ENCODE measurements at places on chromosomes 13 and 19.

- no peak for DNase-seq
Observed at GRCh38 chr19:593055-593454, 3.4 kb downstream of the HCN2 start.

- DNase-seq = no peak
Observed at GRCh38 chr19:38145623-38146022, 78.4 kb downstream of the DPF1 start.

DNA sequence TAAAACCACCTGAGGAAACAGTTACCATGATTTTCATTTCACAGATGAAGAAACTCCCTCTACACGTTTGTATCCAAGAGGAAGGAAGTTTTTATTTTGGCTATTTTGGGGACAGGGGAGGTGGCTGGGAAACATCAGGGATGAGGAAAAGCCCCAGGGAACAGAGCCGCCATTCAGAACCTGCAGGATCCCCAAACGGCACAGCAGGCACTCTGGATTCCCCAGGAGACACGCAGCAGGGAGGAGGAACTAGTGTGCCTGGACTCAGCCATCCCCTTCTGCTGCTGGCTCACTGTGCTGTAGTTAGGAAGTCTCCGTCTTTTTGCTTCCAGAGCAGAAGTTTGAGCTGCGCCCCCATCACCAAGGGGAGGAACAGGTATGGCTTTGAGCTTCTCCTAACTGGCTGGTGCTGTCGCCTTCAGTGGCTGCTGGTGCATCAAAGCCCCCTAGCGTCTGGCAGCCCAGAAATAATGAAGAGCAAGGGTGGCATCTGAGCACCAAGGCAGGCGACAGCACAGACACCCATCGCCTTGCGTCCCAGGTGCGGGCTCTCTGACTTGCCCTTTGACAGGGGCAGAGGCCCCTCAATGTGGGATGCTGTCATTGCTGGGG, 4.2 kb downstream of the NAPA start:
- no peak for DNase-seq

- DNase-seq = no peak
Observed at GRCh38 chr19:43311706-43312105, 41.8 kb upstream of the CD177 start.

- peak; percentile 24 for DNase-seq
Observed at GRCh38 chr13:21069561-21070004, 8.2 kb upstream of the LATS2 start.

DNA sequence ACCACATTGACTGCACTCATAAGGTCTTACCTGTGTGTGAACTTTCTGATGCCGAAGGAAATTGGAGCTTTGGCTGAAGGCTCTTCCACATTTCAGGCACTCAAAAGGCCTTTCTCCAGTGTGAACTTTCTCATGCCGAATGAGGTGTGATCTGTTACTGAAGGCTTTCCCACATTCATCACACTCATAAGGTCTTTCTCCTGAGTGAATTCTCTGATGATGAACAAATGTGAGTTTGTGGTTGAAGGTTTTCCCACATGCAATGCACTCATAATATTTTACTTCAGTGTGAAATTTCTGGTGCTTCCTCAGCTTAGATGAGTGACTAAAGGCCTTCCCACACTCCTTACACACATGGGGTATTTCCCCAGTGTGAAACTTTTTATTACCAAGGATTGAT, 5.7 kb downstream of the ZNF132 start:
- no peak for DNase-seq

Measured in SW480 (cell line).